H7 (cell line): ENCODE measurements at places on chromosomes 1 and 21.

DNA sequence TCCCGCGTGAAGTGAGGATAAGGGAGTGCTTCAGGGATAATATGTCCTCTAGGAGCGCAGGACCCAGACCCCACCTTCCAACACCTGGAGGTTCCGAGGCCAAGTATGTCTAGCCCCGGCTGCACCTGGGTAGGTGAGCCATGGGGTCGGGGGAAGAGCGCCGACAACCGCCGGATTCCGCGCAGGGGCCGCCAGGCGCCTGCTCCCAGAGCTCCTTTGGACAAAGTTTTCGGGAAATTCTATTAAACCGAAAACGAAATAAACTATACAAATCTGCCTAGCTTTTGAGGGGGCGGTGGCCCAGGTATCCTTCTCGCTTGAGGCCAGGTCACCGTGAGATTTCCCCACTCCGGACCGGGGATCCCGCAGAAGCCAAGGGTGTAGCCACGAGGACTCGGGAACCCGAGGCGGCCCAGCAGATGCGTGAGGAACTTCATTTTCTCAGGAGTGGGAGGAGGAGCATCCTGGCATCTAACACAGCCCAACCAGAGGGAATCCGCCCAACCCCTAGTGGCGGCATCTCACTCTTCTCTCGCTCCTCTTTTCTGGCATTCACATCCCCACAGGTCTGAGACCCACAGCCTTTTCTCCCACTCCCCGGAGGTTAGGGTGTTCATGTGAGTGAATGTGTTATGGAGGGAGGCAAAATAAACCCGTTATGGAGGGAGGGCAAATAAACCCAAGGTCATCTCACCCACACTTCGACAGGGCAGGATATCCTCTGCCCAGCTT lies 2.3 kb upstream of the DMRTA2 start:
- peak; percentile 87 for DNase-seq

DNA sequence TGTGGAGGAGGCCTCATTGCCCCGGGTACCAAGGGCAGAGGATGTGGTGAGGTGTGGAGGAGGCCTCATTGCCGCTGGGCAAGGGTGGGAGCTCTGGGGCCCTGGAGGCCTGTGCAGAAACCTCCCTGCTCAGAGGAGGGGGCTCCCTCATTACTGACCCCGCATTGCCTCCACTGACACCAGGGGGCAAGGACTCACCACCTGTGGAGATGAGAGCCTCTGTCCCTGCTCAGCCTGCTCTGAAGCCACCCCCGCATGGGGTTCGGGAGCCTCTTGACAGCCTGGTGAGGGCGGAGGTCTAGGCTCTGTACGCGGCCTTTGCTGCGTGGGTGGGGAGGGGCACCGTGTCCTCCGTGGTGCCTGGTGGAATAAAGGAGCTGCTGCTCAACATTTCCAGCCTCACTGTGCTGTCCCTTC lies 95.0 kb upstream of the COL6A1 start:
- peak; percentile 60 for DNase-seq

DNA sequence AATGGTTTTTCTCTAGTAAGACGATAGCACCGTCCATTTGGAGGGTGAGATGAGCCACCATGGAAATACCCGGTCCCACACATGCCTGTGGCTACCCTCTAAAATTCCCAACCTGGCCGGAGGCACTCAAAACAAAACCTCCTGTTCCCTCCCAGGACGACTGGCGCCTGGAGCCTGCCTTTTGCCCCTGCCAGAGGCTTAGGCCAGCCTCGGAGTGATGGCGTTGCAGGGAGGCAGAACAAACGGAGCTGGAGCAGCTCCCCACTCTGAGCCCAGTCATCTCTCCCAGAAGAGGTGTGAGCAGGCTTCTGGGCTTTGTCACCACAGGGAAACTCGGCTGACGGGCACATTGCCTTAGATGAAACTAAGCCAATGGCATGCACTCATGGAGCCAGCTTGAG lies 213.7 kb upstream of the HOOK1 start:
- no peak for DNase-seq

- peak; percentile 84 for DNase-seq
Observed at GRCh38 chr1:1779691-1780597, 1.7 kb upstream of the NADK start.

DNA sequence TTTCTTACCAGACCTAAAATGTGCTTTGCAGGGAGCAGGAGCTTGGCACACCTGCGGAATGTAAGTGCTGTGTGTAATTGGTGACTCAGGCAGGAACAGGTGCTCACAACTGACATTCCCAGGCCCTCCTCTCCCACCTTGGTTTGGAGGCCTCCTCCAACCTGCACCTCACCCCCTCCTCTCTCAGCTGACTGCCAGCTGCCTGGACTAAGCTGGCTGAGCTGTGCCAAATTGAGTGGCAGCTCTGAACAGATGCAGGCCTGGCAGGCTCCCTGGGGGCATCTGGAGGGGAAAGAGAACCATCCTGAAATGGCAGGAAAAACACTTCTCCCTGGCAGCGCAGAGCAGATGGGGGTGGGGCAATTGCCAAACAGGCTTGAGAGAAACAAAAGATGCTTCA lies 91.7 kb upstream of the PGBD5 start:
- DNase-seq: no peak

GRCh38 chr1:53274026-53274425 lies 35.7 kb upstream of the MAGOH start:
- no peak for DNase-seq

DNA sequence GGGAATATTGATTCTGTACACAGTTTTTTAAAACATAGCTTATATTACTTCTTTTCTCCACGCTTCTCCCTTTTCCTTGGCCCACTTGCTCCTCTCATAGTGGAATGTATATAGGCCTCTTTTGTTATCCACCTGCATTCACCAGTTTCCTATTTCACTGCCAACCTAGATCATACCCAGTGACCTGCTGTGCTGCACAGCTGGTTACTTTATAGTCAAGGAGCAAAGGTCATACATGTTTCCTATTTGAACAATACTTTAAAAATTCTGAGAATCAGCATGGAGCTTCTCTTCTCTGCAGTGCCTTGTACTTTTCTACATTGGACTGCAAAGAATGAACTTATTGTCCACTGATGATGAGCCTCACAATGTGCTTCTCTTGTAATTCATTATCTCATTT lies 4.3 kb upstream of the SLC35D1 start:
- no peak for DNase-seq
